T-helper 17 cell (primary cell): ENCODE measurements at places on chromosomes 2 and 18.

DNA sequence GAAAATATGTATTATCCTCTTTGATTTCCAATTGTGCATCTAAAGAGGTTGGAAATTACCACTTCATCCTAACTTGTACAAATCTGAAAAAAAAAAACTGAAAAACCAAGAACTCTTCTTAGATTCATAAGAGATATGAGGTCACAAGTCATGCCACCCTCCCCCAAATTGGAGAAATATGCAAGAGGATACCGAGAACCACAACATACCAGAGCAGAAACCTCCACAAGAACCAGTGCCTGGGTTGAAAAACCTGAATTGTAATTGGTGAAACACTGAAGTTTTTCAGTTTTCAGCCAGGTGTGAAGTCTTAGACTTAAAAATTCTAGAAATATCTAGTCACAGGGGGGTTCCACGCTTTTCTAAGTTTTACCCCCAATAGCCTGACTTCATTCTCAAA, 1029.5 kb upstream of the LRRTM1 start:
- DNase-seq, result no peak

DNA sequence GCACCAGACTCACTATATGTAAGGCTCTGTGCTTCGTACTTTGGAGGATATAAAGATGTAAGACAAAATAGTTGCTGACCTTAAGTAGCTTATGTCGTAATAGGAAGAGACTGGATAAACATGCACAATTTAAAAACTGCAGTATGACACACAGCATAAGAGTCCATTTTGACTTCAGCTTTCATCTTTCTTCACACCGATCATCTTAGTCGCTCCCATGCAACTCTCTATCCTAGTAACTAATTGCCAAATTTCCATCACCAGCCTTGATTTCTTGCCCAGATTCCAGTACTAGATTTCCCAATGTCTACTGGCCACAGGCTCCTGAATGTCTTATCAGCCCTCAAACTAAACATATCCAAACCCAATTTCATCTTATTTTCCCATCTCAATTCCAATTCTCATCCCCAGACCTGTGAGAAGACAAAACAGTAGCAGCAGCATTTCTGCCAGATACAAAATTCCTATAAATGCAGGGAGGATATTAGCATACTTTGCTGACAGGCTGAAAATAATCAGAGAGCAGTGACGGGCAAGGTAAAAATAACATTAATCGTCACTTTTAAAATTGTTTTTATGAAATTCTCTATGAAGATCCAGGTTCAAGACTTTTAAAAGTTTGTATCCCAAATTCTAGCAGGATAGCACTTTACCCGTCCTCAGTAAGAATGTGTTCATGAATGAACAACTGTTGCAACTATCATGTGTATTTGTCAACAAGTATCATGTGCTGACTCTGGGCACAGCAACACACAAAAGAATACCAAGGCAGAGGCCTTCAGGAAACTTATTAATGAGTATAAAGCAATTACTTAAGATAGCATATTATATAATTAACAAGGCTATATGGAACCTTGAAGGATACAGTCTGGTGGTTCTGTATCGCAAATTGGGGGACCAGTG, 42.2 kb downstream of the KIDINS220 start:
- no peak for DNase-seq

DNA sequence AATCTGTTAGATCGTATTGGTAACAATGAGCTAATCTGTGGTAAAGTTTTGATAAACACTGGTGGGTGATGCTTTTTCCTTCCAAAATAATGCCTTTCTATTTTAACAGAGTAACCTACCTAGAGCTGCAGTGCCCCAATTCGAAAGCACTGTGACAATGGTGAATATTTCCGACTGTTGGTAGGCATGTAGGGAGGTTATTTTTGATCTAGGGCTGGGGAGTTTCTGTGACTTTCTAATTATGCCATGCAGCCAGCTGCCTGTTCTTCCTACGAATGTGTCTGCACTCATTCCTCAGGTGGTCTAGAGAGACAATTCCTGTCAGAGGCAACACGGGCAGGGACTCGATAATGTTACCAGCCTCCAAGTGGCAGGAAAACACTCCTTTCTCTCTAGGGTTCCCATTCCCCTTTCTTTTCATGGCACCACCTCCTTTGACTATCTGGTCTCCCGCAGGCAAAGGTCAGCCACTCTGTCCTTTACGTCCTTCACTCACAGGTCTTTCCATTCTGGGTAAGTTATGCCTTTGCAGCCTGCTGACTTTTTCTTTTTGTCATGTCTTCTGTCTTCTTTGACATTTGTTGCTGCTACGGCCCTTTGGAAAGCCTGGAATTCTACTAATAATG, 167.2 kb upstream of the MGAT5 start:
- DNase-seq, result no peak

DNA sequence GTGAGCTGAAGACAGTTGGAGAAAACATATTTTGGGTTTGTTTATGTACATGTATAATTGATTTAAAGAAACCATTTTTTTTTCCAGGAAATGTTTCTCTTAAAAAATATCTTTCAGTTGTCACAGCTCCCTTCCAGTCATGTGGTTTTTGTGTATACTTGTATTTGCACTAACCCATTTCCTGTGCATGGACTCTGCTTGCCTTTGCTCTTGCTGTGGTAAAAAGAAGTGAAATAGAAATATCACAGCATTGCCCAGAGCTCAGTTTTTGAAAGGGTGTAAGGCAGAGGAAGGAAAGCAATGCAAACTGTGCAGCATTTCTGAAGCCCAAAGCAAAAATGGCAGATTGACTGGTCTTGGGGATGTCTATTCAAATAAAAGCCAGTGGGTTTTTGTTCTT, 10.4 kb upstream of the DOCK10 start:
- no peak for DNase-seq

DNA sequence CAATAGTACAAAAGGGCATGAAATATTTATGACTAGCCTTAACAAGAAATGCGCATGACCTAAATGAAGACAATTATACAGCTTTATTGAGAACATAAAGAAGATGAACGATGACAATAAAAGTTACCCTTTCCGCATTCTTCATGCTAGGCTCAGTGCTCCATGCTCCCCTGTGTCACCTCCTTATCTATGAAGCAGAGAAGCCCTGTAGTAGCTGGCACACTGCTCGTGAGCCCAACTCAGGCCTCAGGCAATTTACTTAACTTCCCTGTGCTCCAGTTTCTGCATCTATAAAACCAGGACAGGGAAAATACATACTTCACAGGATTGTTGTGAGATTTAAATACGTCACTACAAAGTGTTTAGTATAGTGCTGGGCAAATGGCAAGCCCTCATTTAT, 34.5 kb upstream of the NABP1 start:
- no peak for DNase-seq

GRCh38 chr2:101116841-101117552, 34.2 kb downstream of the TBC1D8 start:
- DNase-seq, result no peak

DNA sequence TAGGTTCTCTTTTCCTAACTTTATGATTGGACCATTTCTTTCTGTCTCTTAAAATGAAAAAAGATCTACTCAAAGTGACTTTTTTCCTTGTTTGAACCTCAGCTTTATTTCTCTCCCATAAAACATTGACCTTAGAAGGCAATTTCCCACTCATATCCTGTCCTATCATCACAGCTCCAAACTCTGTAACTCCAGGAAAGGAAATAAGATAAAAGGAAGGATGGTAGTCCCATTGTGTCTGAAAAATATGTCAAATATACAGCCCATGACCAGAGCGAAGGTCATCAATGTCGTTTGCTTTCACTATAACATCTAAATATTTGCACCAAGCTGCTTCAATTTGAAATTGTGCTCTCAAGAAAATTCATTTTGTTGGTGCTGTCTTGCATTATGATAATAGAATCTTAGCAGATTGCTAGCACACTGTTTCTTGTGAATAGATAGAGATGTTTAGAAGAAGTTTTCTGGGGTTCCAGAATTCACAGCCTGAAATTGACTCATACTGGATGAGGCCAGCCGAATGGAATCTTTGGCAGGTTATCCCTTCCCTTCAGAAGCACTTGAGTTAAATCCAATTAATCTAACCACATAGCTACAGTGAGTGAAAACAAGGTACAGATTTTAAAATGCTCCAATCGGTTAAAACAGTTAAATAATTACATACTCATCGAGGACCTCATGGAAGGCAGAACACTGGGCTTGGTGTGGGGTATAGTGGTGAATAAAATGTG, 95.1 kb downstream of the CRIM1 start:
- DNase-seq, result no peak

DNA sequence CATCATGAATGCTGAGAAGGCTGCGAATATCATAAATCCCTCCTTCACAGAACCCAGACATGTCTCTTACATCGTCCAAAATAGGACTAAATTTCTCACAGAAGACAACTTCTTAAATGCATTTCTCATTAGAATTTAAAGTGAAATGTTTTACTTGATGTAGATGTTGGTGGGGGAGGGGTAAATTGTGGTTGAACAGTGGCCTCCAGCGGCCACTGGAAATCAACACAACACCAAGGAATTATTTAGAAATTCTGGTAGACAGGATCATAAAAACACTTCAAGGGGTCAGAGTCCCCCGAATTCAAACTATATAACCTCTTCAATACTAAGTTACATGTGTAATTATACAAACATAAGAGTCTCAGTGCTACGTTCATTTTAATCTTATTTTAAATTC, 135.9 kb downstream of the ABCA12 start:
- no peak for DNase-seq
